M059J (cell line): ENCODE measurements at places on chromosomes 12 and 14. TPM values are rescaled to one million over a fixed set of nuclear protein-coding genes. Genes with fewer than 3 reads are reported as not detected.
A peak's percentile ranks its signal among the peaks of the same experiment; 100 is the strongest.

The SLC25A47 gene
- not detected in 2 replicates for total RNA-seq

The NTF3 gene
- total RNA-seq: 1.5 and 1.7 TPM in 2 replicates

DNA sequence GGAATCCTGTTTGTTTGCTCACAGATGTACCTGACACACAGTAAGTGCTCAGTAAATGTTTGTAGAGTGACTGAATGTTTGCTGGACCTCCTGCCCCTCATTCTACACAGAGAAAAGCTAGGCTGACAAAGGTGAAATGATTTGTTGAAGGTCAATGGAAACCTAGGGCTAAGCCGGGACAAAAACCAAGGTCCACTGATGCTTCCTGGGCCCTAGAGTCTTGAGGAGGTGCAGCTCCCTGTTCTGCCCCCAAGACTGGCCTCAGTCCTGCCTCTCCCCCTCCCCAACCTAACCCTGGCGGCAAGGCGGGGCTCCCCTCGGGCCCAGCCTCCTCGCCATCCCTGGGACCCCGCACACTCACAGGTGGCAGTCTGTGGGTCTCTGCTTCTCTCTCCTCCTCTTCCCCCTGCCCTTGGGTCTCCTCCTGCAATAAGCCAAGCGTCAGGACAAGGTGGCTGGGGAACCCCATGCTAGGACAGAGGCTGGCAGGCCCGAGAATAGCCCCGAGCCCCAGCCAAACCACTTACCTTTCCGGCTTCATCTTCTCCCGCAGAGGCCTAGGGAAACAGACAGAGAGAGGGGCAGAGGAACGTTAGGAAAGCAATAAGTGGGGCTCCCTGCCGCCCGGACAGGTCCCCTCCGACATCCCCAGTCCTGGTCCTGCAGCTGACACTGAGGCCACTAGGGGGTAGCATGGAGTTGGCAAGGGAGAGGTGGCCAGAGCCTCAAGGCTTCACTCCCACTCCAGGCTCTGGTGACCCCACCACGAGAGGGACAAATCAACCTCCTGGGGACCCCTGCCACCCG is 9.3 kb downstream of the PGF start:
- DNase-seq: peak; percentile 63

- no peak for DNase-seq
Measured at GRCh38 chr12:16949871-16950667, 344.1 kb upstream of the LMO3 start.

The HCAR1 gene
- not detected in 2 replicates for total RNA-seq

GRCh38 chr12:5515458-5515857 is 83.5 kb downstream of the NTF3 start:
- DNase-seq: no peak
